ENCODE measurements at places on chromosomes 2 and 18. TPM values are rescaled to one million over a fixed set of nuclear protein-coding genes. Genes with fewer than 3 reads are reported as not detected.

GRCh38 chr2:155372969-155373368 is 674.5 kb downstream of the KCNJ3 start:
- DNase-seq, result peak; percentile 1

DNA sequence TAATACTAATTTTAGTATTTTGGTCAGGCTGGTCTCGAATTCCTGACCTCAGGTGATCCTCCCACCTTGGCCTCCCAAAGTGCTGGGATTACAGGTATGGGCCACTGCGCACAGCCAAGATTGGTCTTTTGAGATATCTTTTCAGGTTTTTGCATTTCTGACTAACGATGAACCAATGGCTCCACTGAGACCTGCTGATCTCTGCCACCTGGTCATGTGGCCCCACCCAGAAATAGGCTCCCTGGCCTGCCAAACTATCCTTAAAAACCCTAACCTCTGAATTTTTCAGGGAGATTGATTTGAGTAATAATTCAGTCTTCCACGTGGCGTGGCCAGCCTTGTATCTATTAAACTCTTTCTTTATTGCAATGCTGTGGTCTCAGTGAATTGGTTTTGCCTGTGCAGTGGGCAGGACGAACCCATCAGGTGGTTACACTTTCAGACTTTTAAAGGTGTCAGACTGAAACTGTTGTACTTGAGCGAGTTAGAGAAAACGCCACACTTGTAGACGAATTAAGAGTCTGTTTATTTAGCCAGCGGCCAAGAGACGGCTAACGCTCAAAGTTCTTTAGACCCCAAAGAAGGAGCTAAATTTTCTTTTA is 85.8 kb upstream of the MSH6 start:
- no peak for DNase-seq

IL36A gene
- not detected for total RNA-seq

MAB21L4 gene
- total RNA-seq, result 0.43 TPM

DNA sequence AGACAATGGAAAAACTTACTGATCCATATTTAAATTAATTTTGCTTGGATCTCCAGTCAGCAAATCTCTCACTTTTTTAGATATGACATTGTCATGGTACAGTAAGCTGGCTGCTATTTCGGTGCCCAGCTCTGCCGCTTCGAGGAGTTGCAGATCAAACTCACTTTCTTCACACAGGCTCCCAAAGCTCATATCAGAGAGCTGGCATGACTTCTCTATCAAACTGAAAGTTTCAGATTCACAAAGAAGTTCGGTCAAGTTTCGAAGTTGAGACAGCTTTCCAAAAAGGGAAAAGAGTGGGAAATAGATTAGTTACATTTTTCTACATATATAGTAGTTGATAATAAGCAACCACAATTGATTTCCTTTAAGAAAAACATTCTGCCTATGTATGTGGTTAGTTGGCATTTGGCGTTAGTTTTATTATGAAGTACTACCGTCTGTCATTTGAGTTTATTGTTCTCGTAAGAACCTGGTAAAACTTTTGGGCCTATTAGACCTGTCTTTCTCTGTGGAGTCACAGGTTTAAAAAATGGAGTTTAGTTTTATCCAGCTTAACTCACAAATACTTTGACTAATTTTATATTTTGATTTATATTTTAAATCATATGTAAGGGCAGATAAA is 118.8 kb downstream of the ABCA12 start:
- DNase-seq, result no peak

PLEK gene
- not detected for total RNA-seq

DNA sequence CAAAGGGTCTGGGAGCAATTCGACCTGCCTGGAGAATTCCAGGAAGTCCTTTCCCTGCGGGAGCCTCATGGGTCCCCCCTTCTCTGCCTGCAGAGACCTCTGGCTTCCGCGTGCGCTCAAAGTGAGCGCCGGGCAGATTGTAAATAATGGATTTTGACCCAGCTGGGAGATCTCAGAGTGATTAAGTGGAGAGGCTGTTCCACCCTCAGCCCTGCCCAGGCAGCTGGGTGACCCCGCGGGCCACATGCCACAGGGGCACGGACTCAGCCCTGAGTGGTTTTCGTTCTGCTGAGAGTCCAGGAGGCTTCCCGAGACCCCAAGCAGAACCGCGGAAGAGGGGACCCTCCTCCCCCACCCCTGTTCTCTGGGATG is 1.2 kb downstream of the KCNG2 start:
- no peak for DNase-seq

DNA sequence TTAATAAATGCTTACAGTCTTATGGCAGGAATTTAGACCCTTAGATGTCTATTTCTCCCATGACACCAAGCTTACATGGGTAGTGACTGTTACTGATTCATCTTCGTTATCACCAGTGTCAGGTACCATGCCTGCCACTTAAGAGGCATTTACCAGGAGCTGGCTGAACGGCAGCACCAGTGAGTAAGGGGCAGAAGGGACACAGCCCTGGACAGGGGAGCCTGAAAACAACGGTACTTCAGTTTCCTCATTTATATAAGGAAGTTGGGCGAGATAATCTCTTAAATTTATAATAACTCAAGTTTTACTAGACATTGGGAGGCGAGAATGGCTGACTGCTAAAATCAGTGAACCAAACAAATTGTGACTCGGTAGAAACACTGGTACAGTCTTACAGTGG is 1.2 kb downstream of the COA5 start:
- no peak for DNase-seq

GRB14 gene
- total RNA-seq, result 8.6 TPM

- peak; percentile 17 for DNase-seq
These were observed 77.5 kb downstream of the CDCA7 start for GRCh38 chr2:173432049-173432754.

ATP8B1 gene
- 6.9 TPM for total RNA-seq

DNA sequence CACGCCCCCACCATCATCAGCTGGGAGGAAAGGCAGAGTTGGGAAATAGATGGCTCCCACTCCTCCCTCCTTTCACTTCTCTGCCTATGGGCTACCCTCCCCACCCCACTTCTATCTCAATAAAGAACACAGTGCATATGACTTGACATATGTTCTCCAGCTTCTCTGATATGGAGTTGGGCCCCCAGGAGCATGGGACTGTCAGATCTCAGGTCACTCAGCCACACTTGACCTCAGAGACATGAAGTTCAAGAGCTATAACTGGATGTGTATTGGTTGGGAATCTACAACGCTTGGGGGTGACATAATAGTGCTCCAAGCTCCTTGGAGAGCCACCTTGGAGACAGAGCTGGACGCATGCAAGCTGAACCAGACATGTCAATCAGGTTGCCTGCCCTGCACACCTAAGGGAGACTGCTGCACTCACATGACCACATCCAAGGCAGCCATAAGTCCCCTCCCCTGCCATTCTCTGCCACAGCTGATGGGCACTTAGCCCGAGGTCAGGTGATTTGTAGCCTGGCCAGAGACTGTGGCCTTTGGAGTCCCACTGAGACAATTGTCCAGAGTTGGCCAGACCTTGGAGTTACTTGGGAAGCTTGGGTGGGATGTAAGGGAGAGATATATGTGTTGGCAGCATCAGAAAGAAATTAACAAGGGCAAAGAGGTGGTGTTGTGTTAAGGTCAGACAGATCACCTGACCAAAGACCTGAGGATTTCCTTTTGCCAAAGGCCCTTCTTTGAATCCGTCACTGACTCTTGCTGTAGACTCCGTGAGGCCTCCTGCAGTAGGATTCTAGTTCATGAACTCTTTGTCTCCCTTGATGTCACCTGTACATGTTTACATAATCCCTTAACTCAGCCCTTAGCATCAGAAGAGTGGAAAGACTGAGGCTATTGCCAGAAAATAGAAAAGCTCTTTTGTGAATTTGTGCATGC is 3.7 kb downstream of the INHA start:
- no peak for DNase-seq

- DNase-seq, result no peak
These were observed 33.1 kb downstream of the DNMT3A start for GRCh38 chr2:25308599-25308998.

DNA sequence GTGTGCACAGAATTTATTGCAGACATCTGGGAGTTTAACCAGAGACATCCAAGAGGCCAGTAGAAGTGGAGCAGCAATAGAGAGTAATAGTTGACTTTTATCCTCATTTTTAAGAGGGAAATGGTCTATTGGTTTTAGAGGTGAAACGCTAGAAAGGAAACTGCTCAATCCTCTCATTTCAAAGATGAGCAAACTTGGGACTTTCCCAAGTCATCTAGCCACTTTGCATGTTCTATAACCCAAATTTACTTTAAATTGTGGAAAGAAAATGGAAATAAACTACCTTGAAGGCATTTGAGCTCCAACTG is 601.7 kb downstream of the ARHGAP15 start:
- no peak for DNase-seq

REG1A gene
- not detected for total RNA-seq

PAX3 gene
- not detected for total RNA-seq

GRCh38 chr2:43226955-43227829 is 786 bp upstream of the ZFP36L2 start:
- peak; percentile 57 for DNase-seq

DNA sequence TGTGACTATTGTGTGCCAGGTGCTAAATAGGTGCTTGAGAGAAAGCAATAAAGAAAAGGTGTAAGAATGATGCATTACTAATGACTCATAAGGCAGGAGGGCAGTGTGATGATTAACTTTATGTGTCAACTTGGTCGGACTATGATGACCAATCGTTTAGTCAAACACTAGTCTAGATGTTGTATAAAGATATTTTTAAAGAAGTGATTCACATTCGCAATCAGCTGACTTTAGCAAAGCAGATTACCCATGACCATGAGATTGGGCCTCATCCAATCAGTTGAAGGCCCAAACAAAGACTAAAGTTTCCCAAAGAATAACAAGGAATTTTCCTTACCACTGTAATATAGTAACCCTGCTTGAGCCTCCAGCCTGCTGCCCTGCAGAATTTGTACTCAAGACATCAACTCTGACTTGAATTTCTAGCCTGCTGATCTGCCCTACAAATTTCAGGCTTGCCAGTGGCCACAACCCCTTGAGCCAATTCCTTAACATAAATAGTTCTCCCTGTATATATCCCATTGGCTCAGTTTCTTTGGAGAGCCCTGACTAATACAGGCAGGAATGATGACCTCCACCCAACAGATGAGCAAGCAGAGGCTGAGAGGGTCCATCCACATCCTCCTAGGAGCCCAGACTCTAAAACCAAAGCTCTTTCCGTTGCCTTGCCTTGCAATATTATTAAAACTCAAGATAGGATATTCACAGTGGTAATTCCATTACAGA is 132.6 kb downstream of the ACTR3 start:
- DNase-seq, result peak; percentile 93

DNA sequence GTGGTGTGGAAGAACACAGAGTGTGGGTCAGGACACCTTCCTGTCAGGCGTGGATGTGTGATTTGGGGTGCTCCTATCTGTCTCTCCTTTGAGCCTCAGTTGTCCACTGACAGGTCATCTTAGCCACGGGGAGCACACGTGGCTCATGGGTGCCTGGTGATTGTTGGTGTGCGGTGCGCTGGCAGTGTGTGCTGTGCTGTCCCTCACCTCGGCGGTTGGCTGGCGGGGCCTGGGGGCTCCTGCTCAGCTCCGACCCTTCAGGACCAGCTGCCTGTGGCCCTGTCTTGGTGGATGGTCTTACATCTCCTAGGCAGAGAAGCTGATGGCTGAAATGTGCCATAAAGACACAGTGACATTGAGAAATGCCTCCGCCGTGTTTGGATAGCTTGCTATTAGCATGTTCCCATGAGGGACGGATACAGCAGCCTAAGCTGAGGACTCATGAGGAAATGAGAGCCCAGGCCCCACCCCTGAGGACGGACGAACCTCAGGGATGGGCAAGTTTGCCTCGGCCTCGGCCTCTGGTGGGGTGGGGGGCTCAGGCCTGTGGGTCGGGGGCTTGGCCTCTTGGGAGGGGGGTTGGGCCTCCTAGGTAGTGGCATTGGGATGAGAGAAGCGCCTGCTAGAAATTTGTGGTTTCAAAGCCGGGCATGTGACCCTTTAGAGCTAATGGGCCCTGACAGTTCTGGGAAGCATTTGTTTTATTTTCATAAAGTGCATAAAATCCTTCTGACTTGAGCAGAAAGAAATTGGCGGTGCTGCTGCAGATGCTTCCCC is 20.3 kb upstream of the ASB1 start:
- no peak for DNase-seq

COA5 gene
- 19.5 TPM for total RNA-seq

GRCh38 chr2:79702905-79703304 is 190.1 kb downstream of the CTNNA2 start:
- no peak for DNase-seq

GRCh38 chr2:145744541-145745386 is 1224.8 kb upstream of the ZEB2 start:
- DNase-seq, result peak; percentile 99

SERPINB4 gene
- total RNA-seq, result not detected

ROCK1 gene
- 57.8 TPM for total RNA-seq

CYP20A1 gene
- total RNA-seq, result 14.4 TPM

GRCh38 chr2:127027715-127028114 is 79.2 kb downstream of the BIN1 start:
- no peak for DNase-seq

RAB12 gene
- total RNA-seq, result 52.6 TPM

CAB39 gene
- 58.6 TPM for total RNA-seq

- DNase-seq, result peak; percentile 86
These were observed 124.4 kb downstream of the INHBB start for GRCh38 chr2:120470041-120470965.

DNA sequence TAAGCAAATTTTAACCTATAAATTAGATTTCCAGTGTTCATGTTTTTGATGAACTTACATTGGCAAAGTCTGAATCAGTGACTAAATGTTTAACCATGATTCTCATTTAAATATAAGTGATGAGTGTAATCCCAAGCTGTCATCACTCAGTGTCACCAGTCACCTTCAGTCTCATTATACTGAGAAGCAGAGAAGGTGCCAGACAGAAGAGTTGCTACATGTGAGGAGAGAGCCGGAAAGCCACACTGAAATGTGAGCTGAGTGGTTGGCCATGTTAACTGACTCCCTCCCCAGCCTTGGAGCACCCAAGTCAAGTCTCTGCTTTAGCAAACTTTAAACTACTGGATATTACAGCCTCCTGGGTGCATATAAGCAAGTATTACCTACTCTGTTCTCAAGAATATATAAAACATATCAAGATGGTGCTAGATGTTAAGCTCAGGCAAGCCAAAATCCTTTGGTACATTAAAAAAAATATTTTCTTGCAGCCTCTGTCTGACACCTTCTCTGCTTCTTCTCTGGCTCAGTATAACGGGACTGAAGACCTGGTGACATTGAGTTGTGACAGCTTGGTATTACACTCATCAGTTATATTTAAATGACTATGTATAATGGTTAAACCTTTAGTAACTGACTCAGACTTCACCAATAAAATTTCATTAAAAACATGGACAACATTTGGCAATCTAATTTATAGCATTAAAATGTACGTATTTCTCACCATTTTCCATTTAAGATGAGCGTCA is 75.8 kb upstream of the MAP3K20 start:
- no peak for DNase-seq

GRCh38 chr2:159807183-159808031 is 9.4 kb upstream of the CD302 start:
- peak; percentile 12 for DNase-seq

GRCh38 chr2:65901756-65902155 is 469.4 kb upstream of the SPRED2 start:
- DNase-seq, result no peak

- DNase-seq, result peak; percentile 58
These were observed 249.4 kb upstream of the SLC14A2 start for GRCh38 chr18:45365835-45366234.

Measured in astrocyte (in vitro differentiated cells and primary cell).